ENCODE measurements at places on chromosomes 6 and 20.

DNA sequence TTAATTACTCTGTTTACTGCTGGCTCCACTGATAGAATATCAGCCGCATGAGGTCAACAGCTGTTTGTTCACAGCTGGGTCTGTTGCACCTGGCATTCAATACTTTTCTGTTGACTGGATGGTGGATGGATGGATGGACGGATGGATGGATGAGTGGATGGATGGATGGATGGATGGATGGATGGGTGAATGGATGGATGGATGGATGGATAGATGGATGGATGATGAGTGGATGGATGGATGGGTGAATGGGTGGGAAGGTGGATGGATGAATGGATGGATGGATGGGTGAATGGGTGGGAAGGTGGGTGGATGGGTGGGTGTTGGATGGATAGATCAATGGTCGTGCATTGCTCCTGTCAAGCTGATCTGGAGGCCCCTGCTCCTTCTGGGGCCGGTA, 422.2 kb upstream of the SULF2 start:
- DNase-seq, result no peak

- DNase-seq, result no peak
Measured at GRCh38 chr20:22524393-22525015, 59.9 kb downstream of the FOXA2 start.

DNA sequence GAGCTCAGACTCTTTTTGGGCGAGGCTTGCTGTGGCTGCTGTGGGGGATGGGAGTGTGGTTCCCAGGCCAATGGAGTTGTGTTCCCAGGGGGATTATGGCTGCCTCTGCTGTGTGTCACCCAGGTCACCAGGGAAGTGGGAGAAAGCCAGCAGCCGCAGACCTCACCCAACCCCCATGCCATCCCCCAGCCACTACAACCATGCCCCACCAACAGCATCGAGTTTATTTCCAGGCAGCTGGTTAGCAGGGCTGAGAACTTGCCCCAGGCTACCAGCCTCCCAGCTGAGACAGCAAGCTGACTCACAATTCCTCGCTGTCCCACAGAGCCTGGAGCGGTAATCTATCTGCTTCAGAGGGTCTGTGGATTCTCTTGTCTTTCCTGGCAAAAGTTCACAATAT, 331.7 kb downstream of the FRK start:
- DNase-seq, result no peak

- DNase-seq, result no peak
Measured at GRCh38 chr6:130132286-130132701, 90.5 kb downstream of the SAMD3 start.

DNA sequence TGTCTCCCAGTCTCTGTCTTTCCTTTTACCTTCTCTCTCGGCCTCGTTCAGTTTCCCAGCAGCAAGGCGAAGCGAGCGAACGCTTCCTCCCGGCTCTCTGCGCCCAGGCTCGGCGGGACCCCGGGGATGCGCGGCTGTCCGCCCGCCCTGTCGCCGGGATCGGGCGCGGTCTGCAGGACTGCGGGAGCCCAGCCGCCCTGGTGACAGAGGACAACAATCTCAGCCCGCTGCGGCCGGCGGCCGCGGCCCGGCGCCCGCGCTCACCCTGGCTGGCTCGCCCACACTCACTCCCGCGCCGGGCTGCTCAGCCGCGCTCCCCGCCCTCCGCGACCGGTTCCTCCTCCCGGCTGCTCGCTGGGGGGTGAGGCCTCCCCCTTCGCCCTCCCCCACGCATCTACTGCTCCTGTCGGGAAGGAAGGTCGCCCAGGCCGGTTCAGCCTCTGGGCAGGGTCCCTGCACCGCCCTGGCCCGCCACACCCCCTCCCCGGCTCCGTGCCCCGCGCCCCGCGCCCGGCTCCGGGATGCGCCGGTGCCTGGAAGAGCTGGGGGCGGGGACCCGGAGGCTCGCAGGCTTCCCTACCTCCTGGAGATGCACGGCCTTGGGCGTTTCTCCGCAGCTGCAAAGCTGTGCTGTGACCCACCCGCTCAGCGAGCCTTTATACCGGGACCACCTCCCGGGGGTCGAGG, 410 bp downstream of the SYNE1 start:
- peak; percentile 14 for DNase-seq

GRCh38 chr6:29981211-29981812, 39.0 kb downstream of the HLA-A start:
- no peak for DNase-seq

- no peak for DNase-seq
Measured at GRCh38 chr6:160285541-160286105, 27.0 kb upstream of the SLC22A2 start.

- DNase-seq, result no peak
Measured at GRCh38 chr6:13360671-13361540, 32.6 kb upstream of the TBC1D7 start.

GRCh38 chr6:5464099-5464885, 203.0 kb downstream of the FARS2 start:
- DNase-seq, result peak; percentile 52

DNA sequence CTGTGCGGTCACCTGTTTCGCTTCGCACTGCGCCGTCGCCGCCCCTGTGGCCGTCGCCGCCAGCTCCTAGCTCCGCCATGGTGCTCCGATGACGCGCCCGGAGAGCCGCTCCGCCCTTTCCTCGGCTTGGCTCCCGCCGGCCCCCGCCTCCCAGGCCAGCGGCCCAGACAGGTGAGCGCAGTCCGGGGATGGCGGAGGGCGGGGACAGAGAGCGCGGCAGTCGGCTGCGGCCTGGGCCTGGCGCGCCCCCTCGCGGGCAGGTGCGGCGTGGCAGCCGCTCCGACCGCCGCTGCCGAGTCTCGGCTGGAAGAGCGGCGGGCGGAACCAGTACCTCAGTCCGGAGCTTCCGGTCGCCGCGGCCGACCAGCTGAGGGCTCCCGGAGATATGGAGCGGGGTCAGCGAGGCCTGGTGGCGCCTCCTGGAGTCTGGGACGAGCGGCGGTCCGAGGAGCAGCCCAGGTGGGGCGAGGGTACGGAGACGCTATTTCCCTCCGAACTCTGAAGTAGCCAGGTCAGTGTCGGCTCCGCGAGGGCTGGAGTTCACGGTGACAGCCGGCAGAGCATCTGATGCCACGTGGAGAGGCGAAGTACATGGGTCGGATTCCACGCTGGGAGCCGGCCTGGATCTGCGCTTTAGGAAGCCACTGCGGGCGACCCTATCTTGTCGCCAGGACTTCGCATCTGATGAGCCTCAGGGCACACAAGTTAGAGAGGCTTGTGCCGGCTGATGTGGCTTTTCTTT, at the start of gene MAP7:
TSS of gene MAP7 (minus strand) at position 93 of the 742 bp plus-strand sequence. CDS start at position 79, 14 bp downstream.
- no peak for DNase-seq

- no peak for DNase-seq
Measured at GRCh38 chr6:157172231-157172701, 151.1 kb downstream of the TMEM242 start.

DNA sequence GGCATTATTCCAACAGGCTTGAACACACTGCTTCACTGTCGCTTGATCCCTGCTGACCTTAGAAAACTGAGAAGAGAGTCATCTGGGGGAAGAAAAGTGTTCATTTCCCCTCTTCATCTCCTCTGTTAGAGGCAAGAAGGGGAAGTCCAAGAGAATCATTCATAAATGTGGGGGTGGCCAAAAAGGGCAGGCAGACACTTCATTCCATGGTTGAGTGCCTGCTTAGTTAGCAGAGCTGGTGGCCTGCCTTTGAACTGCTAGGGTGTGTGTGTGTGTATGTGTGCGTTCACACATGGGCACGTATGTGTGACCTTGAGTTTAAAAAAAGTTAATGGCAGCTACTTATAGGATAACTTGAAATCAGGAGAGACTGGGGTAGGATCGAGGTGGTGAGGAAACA, 39.4 kb upstream of the RFPL4B start:
- DNase-seq, result no peak

DNA sequence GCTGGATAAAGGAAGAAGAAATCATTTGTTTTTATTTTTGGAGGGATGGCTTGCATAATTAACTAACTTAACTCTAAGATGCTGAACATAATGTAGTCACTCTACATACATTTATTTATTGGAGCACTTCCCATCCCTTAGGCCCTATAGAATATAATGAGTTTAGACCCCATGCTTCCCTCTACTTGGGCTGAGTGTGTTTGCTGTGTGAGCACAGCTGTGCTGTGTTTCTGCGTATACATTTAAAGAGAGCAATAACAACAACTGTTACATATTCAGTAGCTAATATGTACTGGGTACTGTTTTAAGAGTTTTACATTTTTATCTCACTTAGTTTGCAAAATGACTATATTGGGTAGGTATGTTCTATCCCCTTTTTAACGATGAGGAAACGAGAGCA, 736.6 kb upstream of the NRSN1 start:
- no peak for DNase-seq

GRCh38 chr6:118825661-118826060, 68.3 kb upstream of the ASF1A start:
- no peak for DNase-seq

- DNase-seq, result no peak
Measured at GRCh38 chr6:6969761-6970223, 138.0 kb upstream of the RREB1 start.

DNA sequence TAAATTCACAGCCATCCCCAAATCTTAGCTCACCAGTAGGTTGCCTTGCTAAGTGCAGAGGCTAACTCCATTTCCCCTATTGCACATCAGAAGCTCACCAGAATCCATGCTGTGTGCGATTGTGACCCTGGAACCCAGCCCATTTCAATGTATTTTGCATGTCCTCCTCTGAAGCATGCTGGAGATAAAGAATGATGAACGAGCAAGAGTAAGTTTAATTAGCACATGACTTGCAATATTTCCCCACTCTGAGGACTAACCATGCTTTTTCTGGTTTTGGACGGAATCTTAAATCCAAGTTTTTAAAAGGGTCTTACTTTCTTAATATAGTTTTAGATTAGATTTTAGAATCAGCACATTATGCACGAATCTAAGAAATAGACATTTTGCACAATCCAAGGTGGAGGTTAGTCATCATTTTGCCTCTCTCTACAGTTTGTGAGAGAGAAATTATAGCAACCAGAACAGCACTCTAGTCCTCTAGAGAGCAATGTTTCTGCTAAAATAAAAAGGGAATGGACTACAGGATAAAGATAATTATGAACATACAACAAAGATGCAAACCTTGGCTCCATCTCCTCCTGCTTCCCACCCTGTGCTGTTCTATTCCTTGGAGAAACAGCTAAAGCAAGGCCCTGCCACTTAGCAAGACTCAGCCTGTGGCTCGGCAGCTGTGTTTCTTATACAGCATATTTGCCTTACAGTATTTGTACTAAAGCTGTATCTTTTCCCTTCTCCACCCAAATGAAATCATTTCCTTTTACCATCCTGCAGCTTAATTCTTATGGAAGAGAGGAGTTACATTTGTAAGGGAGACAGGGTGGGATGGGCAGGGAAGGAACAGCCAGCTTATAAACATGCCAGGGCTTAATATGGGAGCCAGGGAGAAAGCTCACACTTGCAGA, 24.9 kb upstream of the LAMA4 start:
- no peak for DNase-seq

GRCh38 chr6:95574811-95575210, 2.5 kb upstream of the MANEA start:
- peak; percentile 20 for DNase-seq

DNA sequence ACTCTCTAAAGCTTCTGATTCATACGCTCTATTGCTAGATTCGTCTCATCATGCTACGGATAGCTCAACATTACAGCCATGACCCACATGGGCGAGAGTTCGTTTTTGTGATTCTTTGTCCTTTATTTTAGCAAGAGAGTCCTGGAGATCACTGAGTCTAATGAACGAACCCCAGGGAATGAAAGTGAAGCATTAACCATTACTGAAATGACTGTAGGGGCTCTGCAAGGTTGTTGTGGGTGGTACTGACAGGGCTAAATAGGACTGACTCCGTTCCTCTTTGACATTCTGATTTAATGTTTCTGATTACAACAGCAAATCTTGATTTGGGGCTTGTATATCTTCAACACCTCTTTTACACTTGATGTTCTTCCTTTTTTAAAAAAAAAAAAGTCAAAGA, 13.7 kb upstream of the RTF2 start:
- no peak for DNase-seq

- DNase-seq, result no peak
Measured at GRCh38 chr20:40223810-40224209, 465.2 kb downstream of the MAFB start.

DNA sequence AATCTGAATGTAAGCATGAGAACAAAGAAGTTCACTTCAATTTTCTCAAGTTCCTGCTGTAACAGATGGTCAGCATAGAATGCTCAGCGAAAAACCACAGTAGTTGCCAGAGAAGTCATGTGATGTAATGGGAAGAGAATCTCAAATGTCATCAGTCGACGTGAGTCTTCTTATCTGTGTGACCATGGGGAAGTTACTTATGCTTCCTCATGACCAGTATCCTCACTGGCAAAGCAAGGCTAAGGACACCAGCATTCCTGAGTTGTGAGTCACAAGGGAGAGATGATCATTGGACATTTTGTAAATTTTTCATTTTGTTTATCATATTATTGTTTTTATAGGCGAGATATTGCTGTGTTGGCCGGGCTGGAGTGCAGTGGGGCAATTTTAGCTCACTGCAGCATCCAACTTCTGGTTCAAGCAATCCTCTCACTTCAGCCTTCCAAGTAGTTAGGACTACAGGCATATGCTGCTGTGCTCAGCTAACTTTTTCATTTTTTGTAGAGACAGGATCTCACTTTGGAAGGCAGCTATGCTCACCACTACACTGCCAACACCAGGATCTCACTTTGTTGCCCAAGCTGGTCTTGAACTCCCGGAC, 21.9 kb downstream of the SGK1 start:
- DNase-seq, result peak; percentile 96

DNA sequence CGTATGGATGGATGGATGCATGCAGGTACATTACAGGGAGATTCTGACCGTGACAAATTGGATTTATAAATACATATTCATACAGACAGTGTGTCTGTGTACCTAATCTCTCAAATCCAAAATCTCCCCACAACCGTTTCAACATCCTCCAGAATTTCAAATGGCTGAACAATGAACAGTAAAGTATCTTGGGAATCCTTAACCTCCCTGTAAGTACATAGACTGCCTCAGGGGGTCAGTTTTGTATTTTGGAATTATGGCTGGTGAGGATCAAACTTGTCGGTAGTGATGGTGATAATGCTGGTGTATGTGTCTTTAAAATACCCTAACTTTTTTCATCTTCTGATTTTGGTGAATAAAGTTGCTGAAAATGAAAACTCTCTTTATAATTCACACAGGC, 246.2 kb downstream of the FOXC1 start:
- no peak for DNase-seq

GRCh38 chr6:68653074-68653705, 18.1 kb downstream of the ADGRB3 start:
- no peak for DNase-seq

- no peak for DNase-seq
Measured at GRCh38 chr6:155375801-155376200, 61.5 kb upstream of the TFB1M start.

DNA sequence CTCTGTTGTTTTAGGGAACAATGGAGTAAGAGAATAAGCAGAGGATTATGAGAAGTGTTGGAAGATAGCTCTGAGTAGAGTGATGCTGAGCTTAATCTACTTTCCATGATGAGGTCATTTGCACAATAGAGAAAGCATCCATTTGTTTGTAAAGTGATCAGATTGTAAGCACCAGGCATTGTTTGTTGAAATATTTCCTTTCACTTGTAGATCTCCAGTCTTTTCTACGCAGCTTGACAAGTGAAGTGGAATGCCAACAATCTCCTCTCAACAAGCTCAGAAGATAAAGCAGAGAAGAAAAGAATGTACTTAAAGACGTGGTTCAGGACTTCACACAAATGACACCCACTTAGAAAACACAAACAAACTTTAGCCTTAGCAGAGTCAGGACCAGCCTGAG, 80.1 kb upstream of the MARCKS start:
- DNase-seq, result no peak

Measured in fibroblast of skin of right quadriceps (primary cell).